ENCODE measurements at places on chromosomes 16 and 17.

- DNase-seq, result no peak
Observed at GRCh38 chr16:51636920-51637769, 486.1 kb upstream of the SALL1 start.

DNA sequence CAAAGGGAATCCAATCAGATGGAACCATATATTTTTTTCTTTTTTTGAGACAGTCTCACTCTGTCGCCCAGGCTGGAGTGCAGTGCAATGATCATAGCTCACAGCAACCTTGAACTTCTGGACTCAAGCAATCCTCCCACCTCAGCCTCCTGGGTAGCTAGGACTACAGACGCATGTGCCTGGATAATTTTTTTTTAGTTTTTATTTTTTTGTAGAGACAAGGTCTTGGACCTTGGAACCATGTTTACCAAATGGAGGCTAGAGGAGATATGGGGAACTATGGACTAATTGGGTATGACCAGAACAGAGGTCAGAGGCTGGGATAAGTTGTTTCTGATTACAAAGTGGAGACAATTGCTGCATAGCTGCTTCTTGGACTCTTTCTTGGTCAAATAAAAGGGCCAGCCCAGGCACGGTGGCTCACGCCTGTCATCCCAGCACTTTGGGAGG is 41.2 kb upstream of the ADCY9 start:
- no peak for DNase-seq

- peak; percentile 80 for DNase-seq
Observed at GRCh38 chr17:78130437-78131101, at the start of gene TMC8. Gene TMC8 (plus strand): TSS chr17:78130771. CDS start chr17:78131589, 818 bp downstream.

DNA sequence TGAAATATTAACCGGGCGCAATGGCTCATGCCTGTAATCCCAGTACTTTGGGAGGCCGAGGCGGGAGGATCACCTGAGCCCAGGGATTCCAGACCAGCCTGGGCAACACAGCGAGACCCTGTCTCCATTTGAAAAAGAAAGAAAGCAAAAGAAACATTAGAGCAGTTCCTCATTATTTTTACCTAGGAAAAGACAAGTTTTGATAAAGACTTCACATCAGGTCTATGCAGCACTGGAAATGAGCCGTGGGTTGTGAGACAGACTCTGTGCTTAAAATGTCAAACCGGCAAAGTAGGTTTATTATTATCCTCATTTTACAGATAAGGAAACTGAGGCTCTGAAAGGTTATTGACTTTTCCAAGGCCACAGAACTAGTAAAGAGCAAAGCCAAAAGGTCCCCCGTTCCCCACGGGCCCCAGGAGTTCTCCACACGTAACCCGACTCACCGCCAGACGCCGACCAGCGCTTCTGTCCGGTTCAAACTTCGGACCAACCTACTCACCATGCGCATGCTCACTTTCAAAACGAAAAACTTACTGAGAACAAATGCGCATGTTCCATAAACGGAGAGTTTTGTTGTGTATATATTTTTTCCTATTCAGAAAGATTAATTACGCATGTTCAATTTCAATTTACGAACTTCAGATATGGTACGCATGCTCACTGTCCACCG is 356 bp downstream of the TUBD1 start:
- no peak for DNase-seq

- no peak for DNase-seq
Observed at GRCh38 chr16:72201387-72201786, 29.4 kb upstream of the PMFBP1 start.

- DNase-seq, result no peak
Observed at GRCh38 chr17:81656118-81656743, at the start of gene PDE6G. Gene PDE6G (minus strand): TSS chr17:81656542. CDS start chr17:81653305, 3,237 bp downstream.

- no peak for DNase-seq
Observed at GRCh38 chr16:8720080-8720966, 45.9 kb downstream of the ABAT start.

- DNase-seq, result no peak
Observed at GRCh38 chr16:65789161-65789945, 577.1 kb upstream of the CDH5 start.

DNA sequence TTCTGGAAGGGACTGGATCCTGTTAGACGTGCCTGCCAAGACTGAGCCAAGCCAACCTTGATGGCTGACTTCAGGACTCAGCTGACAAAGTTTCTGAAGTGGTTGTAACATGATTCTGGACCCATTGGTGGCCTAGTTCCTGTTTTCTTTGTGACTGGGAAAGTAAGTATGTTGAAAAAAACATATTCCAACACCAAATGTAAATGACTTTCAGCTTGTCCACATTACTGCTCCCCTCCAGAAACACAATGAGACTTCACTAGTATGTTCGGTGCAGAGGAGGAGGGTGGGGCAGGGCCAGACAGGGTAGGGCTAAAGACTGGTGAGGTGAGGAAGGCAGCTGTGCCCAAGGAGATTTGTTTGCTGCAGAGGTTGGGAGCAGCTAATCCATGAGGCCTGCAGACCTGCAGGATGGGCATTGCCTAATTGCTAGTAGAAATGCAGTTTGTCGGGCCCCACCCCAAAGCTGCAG is 26.4 kb downstream of the NMT1 start:
- no peak for DNase-seq

DNA sequence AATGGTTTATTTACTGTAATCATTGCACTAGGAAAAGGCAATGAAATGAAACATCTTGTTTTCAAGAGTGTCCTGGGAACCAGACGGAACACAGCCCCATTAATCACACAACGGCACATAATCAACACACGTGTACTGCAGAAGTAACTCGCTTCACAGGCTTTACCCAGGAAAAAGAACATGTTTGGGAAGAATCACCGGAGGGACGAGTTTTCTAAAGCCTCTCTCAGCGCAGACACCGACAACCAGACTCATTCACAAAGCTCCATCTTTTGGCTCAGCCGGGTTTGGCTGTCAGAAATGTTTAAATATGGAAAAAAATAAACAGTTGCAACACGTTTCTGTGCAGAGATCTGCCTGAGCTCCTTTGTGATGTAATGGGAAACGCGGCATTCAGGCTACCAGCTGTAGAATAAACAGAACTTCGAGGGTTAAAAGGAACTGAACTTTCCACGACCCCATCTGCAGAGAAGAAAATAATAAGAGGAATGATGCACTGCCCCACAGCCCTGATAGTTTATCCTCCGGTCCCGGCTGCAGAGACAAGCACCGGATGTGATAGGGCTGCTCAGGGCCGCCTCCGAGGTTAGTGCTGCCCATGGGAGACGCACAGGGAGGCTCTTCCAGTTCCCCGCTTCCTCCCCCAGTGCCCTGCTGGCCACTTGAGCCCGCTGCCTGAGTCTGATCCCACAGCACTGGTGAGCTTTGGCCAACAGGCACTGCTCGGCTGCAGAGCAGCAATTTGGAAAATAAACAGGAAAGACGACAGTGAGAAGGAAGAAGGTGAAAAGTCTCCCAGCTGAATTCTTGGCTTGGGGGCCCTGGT is 119.8 kb downstream of the HIC1 start:
- DNase-seq, result no peak

DNA sequence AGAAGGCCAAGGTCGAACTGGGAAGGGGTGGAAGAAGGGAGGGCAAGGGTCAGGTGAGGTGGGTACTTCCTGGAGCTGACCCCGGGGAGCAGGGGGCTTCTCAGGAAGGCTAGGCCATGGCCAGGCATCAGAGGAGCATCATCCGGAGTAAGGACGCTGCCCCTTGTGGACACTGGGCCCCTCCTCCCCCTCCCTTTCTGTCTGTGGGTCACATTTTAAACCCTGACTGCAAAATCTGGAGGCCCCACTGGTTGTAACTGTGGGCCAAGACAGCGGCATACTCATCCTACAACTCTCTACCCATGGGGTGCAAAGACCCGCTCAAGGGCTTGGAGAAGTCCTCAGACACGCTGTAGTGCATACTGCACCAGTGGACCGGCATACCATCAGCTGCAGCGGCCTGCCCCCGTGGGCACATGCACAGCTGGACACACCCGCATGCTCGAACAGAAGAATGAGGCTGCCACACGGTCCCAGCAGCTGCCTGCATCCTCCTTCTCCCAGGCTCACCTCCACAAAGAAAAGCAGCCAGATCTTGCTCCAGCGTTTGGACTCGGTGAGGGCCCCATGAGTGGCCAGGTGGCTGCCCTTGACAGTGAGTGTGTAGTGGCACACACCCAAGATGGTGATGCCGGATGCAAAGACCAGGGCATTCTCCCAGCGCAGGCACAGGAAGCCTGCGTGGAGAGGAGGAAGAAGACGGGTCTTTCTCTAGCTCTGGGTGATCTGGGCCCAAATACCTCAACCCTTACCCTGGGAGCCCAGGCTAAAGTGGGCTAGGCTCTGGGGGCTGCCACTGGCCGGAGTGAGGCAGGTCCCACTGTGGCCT is 1.2 kb downstream of the FADS6 start:
- DNase-seq, result no peak

DNA sequence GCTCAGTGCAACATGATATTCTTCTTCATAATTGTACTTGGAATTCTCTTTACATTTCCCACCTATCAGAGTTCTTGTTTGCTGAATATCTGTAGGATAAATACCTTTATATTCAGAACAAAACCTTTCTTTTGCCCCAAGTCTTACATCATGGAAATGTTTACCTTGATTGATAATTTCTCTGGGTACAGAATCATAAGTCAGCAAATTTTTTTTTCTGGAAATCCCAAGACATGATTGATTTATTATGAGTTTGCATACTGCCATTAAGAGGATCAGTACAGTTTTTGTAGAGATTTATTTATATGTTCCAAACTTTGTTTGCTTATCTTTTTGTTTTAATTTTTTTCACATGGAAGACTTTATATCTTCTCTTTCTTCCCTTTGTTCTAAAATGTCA is 699.8 kb upstream of the KIF2B start:
- DNase-seq, result no peak

DNA sequence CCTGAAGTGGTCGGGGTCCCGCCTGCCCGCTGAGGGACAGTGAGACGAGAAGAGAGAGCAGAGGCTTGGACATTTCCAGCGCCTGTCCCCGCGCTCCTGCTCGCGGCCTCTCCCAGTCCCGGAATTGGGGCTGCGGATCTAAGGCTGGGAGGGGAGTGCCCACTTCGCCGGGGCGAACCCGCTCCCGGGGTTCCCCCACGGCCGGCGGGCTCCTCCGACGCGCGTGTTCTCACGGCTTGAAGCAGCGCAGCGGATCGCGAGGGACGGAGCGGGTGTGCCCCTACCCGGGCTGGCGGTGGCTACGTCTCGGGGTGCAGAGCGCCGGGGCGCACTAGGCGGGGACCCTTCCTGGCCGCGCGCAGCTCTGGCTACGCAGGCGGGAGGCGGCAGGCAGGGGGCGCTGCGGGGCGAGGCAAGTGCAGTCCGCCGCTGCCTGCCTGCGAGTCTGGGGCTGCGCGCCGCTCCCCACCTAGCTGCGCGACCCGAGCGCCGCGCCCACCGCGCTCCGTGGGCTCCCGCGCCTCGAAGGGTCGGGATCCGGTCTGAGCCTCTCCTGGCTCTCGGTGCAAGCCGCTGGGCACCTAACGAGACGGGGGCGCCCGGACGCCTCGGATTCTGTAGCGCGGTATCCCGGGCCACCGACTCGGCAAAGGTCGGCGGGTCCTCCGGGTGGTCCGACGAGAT is 1.2 kb downstream of the NGFR start:
- peak; percentile 82 for DNase-seq

GRCh38 chr17:78120971-78121800 is 7.4 kb downstream of the TMC6 start:
- DNase-seq, result peak; percentile 54

GRCh38 chr16:69754469-69755310 is at the start of gene NOB1:
Gene NOB1 (minus strand): TSS chr16:69754926. CDS start chr16:69754910, 16 bp downstream.
- peak; percentile 98 for DNase-seq

DNA sequence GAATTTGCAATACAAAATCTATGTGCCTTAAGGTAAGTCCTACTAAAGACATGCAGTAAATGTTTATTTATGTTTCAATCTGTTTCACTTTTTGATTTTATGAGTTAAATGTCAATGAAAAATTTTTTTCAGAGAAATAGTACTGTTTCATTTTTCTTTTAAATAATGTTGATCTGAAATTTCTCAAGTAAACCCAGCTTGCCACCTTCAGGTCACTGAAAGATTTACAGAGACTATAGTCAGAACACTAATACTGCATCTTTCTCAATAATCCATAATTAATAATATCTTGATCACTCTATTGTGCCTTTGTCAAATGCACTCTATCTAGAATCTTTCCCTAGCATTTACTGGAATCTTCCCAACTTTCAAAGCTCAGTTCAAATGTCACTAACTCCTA is 6.5 kb upstream of the DHX40 start:
- DNase-seq, result no peak

GRCh38 chr17:48755356-48755755 is 26.8 kb upstream of the HOXB13 start:
- DNase-seq, result no peak

DNA sequence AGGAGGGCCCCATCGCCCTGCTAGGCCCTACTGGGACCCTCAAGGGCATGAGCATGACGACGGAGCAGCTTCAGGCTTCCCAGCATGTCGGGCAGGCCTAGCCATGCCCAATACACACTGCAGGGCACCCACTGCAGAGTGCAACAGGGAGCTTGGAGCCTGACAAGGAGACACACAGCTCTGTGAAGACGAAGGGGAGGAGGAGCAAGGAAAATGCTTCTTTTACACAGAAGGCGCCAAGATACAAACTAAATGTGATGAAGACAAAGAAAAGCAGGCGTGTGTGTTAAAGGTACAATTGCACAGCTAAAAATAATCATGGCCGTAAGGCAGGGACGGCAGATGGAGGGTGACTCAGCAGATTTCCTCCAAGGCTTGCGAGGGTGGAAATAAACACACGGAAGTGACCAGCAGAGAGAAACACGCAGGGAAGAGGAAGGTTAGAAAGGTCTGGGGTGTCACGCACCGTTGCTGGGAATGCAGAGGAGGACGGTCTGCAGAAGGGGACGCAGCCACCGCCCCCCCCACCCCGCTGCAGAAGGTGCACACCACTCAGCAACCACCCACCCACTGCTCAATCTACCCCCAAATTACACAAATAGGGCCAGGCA is 108.5 kb downstream of the ZNF778 start:
- DNase-seq, result no peak

DNA sequence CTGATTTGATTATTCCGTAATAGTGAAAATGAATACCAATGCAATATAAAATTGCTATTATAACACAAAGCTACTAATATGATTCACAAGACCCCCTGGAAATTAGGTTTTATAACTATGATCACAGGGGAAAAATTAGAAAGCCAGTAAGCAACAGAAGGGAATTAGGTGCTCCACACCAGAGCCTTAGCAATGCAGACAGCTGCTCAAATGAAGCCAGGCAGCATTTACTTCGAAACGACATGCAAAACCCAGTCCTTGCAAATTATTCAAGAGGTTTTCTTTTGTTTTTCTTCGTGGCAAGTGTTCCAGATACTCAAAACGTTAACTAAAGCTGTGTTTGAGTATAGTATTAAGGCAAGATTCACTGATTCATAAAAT is 47.9 kb downstream of the TOX3 start:
- no peak for DNase-seq

GRCh38 chr16:77820340-77820739 is 32.0 kb downstream of the VAT1L start:
- no peak for DNase-seq

DNA sequence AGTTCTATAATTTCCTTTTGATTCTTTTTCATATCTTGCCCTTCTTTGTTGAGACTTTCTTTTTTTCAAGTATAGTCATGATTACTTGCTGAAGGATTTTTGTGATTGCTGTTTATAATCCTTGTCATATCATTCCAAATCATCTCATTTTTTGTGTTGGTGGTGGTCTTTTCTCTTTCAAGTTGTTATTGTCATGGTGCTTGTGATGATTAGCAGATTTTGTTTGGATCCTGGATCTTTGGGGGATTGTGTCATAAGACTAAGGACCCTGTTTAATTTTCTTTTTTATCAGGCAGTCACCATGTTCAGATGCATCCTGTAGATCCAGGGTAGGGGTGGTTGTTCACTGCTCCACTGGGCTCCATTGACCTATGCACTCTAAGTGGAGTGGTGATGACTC is 254.4 kb upstream of the FOXF1 start:
- DNase-seq, result no peak

- no peak for DNase-seq
Observed at GRCh38 chr16:54928016-54928356, 2.7 kb upstream of the IRX5 start.
